Right kidney (tissue), 9 donors: ENCODE measurements at places on chromosomes 2 and 18.

DNA sequence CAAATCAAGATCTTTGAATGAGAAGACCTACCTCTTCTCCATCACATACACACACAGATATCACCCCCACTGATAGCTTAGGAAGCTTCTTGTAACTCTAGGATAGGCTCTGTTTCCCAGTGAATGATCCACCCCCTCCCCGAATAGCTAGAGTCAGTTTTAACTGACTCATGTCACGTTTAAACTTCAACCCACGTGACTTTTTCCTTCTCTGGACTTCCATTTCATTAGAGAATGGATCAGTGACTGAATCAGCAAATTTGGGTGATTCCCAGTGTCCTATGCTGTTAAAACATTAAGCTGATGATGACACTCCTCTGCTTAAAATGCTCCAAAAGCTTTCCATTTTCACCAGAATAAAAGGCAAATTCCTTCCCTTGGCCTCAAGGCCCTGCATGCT is 185.9 kb upstream of the LHCGR start:
- DNase-seq: no peak

GRCh38 chr2:9988320-9988719 is 36.8 kb downstream of the GRHL1 start:
- DNase-seq: no peak

- DNase-seq: no peak
These were observed 189.8 kb upstream of the TCF4 start for GRCh38 chr18:55777666-55778304.

DNA sequence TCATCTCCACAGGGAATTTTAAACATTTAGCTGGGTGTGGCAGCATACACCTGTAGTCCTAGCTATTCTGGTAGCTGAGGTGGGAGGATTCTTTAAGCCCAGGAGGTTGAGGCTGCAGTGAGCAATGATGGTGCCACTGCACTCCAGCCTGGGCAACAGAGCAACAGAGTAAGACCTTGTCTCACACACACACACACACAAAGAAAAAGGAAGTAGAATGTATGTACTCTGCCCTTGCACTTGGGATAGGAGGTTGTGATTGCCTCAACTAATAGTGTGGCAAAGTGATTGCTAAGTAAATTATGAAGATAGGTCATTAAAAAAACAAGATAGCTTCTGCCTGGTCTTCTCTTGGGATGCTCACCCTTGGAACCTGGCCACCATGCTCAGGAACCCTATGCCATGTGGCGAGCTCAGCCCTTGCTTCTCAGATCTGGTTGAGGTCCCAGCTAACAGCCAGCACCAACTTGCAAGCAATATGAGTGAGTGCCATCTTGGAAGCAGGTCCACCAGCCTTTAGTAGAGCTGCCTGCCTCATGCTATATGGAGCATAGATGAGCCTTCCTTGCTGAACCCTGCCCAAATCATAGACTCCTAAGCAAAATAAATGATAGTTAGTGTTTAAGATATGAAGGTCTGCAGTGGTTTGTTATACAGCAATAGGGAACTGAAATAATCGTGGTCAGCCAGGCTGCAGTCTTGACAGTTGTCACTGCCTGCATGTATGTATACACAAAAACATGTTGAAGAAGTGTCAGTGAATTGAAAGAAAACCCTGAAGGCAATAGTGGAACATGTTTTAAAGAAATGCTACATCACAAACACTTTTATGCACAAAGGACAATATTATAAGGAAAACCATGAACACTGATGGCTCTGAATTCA is 30.1 kb upstream of the PNO1 start:
- no peak for DNase-seq

DNA sequence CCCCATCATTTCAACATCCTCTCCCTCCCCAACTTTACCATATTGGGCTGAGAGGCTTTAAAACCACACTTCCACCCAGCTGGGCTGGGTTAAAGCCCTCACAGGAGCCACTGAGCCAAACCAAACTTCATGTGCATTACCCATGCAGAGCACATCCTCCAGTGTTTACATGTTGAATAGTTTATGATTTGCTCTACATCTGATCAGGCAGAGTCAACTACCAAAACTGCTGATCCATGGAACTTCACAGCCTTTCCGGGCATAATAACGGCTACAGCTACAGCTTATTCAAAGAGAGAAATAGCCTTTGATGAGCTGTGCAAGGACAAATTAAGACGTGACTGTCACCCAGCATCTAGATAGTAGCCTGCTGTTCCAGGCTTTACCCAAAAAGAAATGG is 39.0 kb downstream of the MAIP1 start:
- DNase-seq: no peak

DNA sequence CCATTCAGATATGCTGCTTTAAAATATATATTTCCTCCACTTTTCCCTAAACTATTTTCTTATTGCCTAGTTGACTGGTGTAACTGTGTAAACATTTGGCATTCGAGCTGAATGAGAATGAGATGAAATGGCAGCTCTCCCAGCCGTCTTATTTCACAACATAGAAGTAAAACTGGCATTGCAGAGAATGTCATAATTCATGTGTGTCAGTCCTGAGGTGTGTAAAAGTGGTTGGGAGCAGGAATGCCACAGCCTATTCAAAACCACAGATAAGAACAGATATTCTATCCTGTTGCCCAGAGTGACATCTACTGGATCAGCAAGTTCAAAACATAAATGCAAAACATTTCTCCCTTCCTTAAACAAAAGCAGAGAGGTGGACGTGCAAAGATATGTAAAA is 565.5 kb upstream of the CHAC2 start:
- no peak for DNase-seq

DNA sequence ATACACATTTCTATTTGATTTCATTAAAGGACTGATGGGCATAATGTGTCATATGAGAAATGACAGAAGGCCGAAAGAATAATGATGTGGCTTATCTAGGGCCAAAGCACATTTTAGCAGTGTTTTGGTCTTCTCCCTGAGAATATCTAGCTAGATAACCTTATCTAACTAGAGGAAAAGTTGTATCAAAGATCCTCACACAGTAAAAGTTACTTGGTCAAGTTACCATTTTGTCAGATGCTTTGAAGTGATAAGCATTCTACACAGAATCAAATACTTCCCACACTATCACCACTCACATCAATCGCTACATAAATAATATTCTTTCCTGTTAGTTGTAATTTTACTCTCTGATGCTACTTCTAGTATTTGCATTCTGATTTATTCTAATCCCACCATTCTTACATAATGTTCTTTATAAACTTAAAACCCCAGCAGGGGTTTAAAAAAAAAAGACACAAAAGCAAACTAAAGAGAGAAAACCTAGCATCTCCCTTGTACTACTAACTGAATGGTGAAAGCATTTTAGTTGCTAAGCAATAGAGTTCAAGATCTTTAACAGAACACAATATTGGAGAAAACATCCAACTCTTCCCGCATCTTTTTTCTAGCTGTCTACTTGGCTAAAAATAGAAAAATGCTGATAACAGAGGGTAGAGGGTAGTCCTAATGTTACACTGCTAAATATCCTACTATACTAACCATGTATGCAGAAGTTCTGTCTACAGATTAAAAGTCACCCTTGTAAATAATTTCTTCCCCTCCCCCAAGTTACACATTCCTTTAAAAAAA is 8.0 kb downstream of the XPO1 start:
- DNase-seq: no peak

DNA sequence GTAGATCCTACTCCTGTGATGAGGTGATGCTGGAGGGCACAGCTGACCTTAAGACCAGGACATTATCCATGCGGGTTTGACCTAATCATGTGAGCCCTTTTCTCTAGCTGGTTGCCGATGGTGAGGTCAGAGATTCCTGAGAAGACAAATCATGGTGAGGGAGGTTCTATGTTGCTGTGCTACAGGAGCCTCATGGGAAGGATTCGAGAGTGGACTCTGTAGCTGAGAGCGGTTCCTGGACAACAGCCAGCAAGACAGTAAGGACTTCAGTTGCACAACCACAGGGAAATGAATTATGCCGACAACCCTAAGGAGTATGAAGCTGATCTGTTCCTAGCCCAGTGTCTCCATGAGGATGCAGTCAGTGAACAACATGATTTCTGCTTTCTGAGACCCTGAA is 80.4 kb downstream of the EPB41L3 start:
- no peak for DNase-seq

DNA sequence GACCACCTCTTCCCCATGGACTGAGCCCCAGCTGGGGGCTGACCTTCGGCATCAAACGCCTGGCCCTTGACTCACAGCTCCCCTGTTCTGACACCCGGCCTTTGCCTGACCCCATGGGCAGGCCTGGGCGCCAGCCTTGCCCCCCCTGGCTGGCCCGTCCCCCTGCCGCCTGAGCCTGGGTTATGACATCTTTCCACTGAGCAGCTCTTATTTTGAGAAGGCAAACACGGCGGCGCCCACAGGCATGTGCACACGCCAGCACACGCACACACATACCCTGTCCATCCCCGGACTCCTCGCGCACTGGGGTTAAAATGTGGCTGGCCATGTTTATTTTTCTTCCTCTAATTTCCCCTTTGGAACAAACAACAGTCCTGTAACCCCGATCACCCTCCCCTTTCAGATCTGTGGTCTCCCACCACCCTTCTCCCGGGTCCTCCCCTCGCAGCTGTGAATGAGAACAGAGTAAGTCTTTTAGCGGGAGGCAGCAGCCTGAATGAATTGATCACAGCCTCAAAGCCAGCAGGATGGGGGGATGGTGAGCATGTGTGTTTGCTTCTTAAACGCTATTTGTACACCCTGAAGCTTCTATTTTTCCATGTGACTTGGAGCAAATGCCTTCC is 11.8 kb upstream of the ATOH8 start:
- DNase-seq: peak; percentile 90
